HS-5 (cell line): ENCODE measurements at places on chromosomes 4 and X.

DNA sequence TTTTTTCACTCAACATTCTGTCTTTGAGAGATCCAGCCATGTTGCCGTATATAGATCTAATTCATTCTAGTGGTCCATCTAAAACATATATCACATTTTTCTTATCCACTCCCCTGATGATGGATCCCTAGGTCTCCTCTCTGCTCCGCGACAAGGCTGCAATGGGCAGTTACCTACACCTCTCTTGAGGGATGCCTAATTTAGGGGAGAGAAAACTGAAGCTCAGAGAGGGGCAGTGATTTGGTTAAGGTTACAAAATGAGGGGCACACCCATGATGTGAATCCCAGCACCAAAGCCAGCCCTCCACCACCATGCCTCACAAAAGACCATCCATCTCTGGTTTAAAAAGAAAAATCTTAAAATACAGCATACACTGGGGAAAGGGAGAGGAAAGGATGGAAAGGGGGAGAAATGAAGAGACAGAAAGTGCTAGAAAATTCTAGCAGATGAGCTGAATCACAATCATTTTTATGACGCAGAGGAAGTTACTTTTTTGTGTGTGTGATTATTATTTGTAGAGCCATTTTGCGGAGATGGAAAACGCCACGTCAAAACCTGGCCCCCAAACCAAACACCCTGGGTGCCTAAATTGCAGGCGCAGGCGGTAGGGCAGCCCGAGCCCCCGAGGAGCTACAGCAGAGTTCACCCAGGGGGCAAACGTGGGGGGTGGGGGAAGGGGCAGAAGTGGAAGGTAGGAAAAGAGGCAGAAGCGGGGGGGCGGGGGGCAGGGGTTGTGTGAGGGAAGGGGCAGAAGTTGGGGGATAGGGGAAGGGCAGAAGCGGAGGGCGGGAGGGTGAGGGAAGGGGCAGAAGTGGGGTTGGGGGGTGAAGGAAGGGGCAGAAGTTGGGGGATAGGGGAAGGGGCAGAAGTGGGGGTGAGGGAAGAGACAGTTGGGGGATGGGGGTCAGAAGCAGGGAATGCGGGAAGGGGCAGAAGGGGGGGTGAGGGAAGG lies 1.3 kb upstream of the TSPYL2 start:
- no peak for DNase-seq

DNA sequence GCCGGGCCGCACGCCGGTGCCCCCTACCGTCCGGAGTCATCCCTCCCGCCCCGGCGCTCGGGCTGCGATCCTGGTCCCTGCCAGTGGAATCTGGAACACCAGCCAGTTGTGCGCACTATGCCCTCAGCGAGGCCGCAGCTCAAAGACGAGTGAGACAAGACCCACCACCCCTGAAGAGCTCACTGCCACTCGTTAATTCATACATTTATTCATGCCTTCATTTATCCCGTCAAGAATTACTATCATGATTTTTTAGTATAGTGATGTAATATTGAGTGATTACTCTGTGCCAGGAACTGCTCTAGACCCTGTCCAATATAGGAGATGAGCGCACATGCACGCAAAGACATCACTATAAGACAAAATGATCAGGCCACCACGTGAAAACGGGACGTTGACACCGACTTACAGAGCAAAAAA lies 247 bp upstream of the PPA2 start:
- DNase-seq = peak; percentile 46

- DNase-seq = peak; percentile 11
Measured at GRCh38 chrX:47483306-47484268, 565 bp upstream of the ZNF41 start.

DNA sequence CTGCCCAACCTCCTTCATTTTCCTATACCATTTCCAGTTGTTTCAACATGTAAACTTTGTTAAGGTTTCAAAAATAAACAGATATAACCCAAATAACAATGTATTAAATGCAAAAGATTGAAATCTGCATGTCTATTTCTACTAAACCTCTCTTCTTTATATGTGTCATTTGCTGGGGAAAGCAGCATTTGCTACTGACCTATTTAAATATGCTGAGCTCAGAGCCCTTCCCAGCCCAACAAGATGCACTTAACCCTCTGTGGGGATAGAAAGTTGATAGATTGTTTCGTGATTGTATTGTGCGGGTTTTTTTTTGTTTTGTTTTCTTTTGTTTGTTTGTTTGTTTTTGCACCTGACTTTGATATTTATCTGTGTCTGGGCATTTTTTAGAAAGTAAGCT lies 139.5 kb downstream of the UCHL1 start:
- no peak for DNase-seq

GRCh38 chrX:142040906-142041305 lies 137.2 kb downstream of the MAGEC1 start:
- DNase-seq = no peak

DNA sequence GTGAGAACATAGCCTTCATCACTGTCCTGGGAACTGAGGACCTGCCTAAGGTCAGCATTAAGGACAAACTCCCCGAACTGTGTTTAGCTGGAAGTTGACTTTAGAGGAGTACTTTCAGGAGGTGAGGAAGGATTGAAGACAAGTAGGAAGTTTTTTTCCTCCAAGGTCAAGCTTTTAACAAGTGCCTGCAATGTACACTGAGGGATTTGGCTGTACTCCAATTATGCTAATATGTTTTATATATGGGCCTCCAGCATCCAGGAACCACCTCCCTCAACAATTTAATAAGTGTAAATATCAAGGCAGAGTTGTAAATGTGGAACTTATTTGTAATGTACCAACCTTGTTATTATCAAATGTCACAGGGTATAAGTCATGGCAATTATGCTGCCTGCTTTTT lies 726.2 kb downstream of the RPA4 start:
- no peak for DNase-seq

DNA sequence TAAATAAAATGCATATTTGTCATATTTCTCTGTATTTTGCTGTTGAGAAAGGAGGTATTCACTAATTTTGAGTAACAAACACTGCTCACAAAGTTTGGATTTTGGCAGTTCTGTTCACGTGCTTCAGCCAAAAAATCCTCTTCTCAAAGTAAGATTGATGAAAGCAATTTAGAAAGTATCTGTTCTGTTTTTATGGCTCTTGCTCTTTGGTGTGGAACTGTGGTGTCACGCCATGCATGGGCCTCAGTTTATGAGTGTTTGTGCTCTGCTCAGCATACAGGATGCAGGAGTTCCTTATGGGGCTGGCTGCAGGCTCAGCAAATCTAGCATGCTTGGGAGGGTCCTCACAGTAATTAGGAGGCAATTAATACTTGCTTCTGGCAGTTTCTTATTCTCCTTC lies 3.3 kb downstream of the HTT start:
- DNase-seq = no peak

DNA sequence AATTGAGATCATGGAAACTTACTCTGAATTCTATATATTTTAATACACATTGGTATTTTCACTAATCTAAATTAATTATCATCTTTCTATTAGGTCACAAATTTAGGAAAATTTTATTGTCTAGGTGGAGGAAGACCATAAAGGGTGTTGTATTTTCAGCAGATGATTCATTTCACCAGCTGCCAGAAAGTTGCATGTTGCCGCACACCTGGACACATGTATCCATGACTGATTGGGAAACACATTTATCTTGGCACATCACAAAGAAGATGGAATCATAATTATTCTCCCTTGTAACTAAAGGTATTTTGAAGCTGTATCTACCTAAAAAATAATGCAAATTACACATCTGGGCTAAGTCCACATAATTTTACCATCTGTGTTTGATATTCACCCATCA lies 33.1 kb downstream of the SLC7A11 start:
- no peak for DNase-seq

DNA sequence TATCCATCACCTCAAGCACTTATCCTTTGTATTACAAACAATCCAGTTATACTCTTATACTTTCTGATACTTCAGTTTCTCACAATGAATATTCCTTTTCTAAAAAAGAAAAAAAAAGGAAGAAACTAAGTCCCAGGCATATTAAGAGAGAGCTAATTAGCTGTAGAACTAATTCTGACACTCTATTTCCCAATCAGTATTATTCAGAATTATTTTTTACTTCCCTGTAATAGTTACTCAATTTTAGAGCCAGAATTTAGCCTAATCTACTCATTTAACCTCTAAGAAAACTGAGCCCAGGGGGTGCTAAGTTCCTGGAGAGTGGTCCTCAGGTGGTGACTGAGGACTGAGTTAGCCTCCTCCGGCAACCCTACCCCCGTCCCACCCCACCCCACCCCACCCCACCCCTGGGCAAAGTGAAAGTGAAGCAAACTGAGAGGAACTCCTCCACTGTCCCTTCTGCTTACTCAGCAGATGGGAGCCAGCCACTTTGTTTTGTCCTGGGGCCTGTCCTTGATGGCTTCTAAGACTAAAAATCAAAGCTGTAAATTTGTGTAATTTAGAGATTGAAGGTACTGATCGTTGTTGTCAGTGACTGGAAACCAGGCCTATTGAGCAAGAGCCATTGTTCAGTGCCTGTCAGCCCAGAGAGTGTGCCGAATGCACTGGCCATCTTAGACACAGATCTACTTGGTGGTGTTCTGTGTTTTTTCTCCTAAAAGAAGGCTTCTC lies 162.1 kb downstream of the CBR4 start:
- DNase-seq = no peak

- DNase-seq = peak; percentile 82
Measured at GRCh38 chr4:154560824-154561231, 2.0 kb upstream of the FGB start.

DNA sequence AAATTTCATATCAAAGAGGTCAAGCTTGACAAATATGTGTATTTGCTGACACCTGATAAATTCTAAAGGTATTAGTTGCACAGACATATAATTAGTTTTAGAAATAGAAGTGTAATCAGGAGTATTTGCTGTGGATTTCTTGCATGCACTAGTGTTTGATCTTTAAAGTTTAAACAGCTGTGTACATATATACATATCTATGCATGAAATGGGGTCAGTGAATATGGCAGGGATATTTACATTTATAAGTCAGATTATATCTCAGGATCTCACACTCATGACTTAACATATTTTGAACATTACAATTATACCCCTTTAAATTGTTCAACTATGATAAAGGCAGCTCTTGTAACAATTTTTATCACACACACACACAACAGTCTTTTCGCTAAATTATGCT lies 547.4 kb upstream of the ACTRT1 start:
- no peak for DNase-seq

GRCh38 chrX:38142610-38143009 lies 78.1 kb downstream of the SRPX start:
- DNase-seq = no peak

GRCh38 chr4:186820391-186820891 lies 96.8 kb upstream of the FAT1 start:
- DNase-seq = no peak
